T-helper 2 cell (primary cell): ENCODE measurements at places on chromosomes 6 and 20.

DNA sequence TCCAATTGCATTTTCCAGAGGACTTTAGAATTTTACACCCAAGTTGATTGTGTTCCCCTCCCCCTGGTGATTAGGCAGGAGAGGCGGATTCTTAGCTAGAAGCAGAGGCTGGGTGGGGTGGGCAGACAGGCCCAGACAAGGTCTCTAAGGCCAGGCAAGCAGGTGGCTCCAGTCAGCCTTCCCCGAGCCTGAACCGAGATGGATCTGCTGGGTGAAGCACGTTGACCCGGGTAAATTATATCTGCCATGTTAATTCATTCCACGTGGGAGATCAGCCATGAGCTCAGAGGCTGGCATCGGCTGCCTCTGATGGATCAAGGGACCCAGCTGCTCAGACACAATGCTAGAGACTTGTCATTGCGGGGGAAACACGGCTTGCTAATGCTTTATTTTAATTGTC lies 159.5 kb upstream of the MAFB start:
- DNase-seq = no peak

DNA sequence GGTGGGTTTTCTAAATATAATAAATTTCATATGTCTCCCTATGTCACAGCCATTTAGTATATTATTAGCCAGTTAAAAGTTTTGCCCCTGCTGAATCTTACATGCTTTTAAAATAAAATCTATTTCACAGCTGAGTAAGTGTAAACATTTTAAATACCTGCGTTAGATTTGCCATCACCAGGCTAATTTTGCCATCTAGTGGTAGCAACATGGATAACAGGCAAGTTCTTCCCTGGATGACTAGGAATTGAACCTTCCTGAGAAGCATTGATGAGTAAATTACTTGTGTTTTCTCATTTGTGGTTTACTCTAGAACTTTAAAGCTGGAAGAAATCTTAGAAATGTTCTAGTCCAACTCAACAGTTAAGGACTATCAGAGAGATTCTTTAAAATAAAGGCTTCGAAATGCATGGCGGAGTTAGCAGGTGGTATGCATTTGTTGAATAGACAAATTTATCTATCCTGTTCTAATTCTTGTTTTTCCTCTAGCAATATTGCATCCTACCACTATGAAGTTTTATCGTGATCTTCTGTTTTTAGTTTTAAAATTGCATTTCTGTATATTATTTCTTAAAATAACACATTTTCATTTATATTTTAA lies 2.6 kb downstream of the PRSS35 start:
- DNase-seq = no peak

- DNase-seq = no peak
Measured at GRCh38 chr6:160135907-160136655, 14.5 kb downstream of the SLC22A1 start.

DNA sequence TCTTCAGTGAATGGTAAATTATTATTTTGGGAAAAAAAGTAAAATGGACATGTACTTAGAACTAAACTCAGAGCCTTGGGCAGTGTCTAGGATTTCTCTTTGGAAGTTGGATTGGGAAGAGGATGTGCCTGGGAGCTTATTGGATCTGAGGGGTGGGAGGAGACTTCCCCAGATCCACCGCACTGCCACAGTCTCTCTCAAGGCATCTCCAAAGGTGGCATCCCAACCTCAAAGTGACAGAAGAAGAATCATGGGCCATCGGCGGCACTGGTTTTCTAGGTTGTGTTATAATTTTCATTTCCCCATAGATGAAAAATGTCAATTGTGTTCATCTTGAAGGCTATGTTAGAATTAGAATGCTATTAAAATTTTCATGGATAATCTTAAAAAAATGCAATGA lies 66.8 kb upstream of the CD93 start:
- no peak for DNase-seq
